ENCODE measurements at places on chromosomes 5 and 9. TPM values are rescaled to one million over a fixed set of nuclear protein-coding genes. Genes with fewer than 3 reads are reported as not detected.

- no peak for DNase-seq
These were observed 5.9 kb downstream of the SLC23A1 start for GRCh38 chr5:139377226-139377625.

GRCh38 chr9:19631181-19631580, 157.7 kb downstream of the SLC24A2 start:
- no peak for DNase-seq

DNA sequence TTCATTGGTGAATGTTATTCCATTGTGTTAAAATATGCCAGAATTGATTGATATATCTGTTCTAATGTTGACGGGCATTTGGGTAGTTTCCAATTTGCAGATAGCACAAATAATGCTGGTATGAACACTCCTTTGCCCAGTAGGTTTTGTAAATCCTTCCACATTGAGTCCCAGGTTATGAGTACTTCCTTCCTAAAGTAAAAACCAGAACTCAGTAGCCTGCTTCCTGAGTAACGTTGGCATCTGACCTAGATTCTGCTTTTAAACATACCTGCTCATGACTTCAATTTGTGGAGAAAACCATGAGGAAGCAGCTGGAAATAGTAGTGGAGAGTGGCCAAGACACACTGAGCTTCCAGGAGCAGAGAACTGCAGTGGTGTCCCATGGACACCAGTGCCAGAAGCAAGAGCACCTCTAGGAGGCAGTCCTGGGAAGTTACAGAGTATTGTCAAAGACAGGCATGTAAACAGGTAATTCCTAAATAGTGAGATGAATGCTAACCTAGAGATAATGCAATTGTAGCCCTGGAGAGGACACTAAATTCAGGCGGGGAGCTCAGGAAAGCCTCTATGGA, 24.3 kb upstream of the RASGRF2 start:
- DNase-seq, result no peak

- no peak for DNase-seq
These were observed 45.1 kb downstream of the ERGIC1 start for GRCh38 chr5:172878933-172879752.

The MAMDC2 gene
- 3.4 TPM for total RNA-seq

DNA sequence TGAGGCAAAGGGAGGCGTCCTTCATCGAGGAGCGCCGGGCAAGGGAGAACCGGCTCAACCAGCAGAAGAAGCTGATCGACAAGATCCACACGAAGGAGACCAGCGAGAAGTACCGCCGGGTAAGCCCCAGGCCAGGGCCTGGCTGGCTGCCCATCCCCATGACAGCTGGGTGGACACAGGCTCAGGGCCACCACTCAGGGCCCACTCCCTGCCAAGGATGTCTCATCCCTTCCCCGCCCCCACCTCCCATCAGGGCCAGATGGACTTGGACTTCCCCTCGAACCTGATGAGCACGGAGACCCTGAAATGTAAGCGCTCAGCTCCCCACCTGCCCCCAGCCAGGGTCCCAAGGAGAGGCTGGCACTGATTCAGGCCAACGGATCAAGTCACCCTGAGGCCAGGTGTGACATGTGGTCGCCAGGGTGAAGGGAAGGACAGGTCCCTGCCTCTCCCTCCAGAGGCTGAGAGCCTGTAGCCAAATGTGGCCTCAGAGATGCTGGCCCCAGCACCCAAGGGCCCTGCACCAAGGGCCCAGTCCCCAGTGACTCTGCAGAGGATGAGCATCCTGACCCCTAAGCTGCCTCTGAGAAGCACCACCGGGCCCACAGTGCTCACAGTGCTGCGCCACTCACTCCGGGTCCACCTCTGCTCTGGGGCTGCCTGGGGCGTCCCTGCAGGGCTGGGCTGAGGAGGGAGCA, 3.1 kb upstream of the RABL6 start:
- no peak for DNase-seq

The CTXN3 gene
- total RNA-seq, result not detected

- no peak for DNase-seq
These were observed 576.9 kb upstream of the SGCD start for GRCh38 chr5:155750101-155750500.

DNA sequence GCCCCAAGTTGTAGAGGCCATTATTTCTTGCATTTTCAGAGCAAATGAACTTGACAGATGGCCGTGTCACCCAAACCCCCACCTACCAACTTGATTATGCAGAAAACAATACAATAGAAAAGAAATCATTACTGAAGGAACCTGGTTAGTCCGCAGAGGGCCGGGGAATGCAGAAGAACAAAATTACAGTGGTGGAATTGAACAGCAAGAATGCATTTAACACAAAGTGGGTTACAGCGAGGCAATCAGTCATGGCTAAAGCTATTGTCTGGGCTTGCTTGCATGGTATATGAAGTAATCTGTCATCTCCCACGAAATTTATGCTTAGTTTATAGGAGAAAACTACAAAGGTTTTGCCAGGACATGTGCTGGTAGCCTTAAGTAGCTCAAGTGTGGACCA, 238.3 kb upstream of the IRX1 start:
- DNase-seq, result no peak

DNA sequence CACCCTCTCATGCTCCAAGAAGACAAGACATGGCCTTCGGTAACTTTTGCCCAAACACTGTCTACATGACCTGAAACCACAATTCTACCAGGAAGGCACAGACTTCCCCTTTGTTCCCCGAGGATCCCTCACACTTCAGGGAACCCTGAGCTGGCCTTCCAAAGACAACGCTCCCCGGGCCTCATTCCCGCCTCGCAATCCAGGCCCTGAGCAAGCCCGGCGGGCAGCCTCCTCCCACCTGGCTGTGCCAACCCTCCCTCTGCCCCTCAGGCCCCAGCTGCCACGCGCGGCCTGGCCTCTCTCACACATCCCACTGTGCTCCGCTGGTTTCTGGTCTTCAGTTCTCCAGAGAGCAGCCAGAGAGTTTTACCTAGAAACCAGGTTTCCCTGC, 7.3 kb downstream of the QSOX2 start:
- DNase-seq, result no peak

GRCh38 chr5:131186561-131187256, 16.0 kb downstream of the LYRM7 start:
- no peak for DNase-seq

DNA sequence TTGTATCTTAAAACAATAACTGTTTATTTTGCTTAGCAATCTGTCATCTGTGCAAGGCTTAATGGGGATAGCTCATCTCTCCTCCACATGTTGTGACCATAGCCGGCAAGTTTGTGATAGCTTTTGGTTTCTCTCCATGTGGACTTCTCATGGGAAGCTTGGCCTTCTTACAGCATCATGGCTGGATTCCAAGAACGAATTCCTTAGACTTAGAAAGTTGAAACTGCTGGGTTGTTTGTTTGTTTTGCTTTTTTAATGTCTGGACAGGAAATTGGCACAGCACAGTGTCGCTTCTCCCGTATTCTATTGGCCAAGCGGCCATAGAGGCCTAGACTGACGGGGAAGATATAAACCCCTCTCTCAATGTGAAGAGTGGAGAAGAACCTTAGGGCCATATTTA, 61.0 kb upstream of the PRDM9 start:
- no peak for DNase-seq

The PIP5KL1 gene
- total RNA-seq, result 1.6 TPM

GRCh38 chr9:114745108-114745848, 60.6 kb downstream of the TNFSF15 start:
- DNase-seq, result no peak

- DNase-seq, result no peak
These were observed 1153.0 kb upstream of the CDH18 start for GRCh38 chr5:21140987-21141386.

DNA sequence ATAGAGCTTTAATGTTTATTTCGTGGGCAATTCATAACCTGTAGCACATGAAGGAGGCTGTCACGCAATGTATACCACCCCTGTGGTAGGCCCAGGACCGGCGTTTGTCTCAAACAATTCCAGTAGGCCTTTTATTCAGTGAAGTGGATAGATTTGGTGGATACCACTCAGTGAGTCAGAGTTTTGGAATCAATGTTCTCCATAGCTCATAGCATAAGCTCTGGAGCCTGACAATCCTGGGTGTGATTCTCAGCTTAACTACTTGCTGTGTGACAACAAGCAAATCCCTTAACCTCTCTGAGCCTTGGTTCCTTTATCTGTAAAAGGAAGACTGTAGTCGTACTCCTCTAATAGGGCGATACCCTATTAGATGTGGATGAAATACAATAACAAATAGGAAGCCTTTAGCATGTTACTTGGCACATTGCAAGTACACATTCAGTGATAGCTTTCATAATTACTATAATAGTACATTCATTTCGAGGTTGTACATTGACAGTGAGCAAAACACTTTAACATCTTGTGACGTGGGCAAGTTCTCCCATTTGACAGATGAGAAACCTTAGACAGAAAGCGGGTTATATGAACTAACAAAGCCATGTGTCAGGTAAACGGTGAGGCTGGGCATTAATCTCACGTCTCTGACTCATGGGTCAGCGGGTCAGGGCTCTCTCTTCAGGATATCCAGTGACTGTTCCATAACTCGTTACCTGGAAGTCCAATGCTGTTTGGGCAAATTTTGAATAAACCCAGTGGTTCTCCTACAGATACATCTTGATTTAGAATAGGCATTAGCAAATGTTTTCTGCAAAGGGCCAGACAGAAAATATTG, 130.8 kb downstream of the C9orf152 start:
- peak; percentile 89 for DNase-seq

- DNase-seq, result peak; percentile 45
These were observed 38.0 kb downstream of the TGFBI start for GRCh38 chr5:136066661-136067271.

DNA sequence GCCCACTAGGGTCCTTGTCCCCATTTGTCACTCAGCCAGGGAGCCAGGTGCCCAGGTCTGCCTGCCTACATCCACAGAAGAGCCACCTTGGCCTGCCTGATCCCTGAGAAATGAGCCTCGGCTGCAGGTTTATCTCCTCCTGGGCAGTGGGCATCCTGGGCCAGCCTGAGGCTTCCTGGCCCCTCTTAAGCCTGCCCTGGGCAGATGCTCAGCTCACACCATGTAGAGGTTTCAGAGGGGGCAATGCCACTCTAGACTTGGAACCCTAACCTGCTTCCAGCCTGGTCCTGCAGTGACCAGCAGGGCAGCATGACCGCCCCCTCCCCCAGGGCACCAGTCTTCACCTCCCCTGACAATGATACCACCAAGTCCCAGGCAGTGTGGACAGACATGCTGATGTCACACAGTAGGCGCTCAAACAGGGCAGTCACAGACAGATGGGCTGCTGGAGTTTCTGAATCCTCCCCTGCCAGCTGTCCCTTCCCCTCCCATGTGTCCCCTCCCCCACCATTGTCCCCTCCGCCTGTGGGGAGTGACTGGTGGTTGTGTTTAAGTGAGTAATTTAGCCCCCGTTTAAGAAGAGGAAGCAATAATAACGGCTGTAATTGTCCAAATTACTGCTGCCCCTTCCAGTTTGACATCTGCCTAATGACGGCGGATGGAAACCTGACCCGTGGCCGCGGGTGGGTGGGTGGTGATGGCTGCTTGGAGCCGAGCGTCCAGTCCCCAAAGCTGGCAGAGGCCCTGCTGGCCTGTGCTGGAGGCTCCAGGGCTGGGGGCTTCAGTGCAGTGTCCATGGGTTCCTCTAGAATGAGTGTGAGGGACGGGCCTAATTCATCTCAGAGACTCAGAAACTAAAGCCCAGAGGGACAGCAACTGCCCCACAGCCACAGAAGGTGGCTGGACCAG, 147.7 kb downstream of the BARX1 start:
- DNase-seq, result no peak

- peak; percentile 28 for DNase-seq
These were observed 20.1 kb downstream of the LHFPL2 start for GRCh38 chr5:78628270-78628992.

DNA sequence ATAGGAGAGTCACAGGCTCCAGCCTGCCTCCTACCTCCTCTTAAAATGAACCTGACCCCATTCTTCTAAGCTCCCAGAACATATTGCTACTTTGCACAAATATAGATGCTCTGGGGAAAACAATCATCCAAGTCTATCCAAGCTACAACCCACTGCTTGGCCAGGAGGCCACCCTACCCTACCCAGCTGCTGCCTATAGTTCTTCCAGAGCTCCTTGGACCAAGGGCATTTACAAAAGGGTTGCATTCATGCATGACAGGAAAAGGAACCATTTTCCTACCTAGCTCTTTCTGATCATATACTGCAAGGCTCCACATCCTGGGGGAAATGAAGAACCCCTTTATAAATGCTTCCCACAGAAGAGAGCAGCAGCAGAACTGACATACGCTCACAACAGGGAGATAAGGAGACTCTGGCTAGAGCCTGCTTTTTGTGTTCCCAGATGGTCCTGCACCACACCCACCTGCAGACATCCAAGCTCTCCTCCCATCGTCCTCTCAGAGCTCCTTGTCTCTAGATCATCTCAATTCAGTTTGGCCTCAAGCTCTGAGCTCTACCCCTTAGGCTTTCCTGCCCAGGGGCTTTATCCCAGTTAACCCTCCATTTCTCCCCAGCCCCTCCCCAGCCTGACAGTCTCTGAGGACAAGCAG, 185.5 kb downstream of the SPOCK1 start:
- no peak for DNase-seq

- DNase-seq, result no peak
These were observed 76.6 kb downstream of the PTPDC1 start for GRCh38 chr9:94160594-94161501.

DNA sequence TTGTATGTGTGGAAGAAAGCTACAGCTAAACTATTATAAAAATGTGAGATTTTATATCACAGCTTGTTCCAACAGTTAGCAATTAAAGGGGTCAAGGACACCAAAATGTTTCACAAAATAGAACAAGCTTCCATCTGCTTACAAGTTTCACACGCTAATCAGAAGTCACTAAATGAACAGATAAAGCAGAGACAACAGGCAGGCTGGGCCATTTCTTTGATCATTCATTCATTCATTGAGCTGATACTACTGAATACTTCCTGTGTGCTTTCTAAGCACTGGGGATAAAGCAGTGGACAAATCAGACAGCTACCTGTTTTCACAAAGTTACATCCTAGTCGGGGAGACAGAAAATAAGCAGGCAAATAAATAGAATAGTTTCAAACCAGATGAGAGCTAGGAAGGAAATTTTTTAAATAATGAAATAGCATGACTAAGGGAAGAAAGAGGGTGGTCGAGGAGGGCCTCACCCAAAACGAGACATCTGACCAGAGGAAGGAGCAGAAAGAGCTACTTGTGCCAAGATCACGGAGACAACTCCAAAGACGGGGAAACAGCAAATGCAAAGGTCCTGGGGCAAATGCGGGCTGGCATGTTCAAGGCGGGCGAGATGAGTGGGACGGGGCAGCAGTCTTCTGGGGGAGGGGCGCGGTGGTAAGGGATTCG, 1.2 kb downstream of the MAPK9 start:
- no peak for DNase-seq

GRCh38 chr5:67983251-67984110, 232.1 kb upstream of the PIK3R1 start:
- peak; percentile 92 for DNase-seq

The CCNO gene
- total RNA-seq, result 5.5 TPM

The CYLC2 gene
- not detected for total RNA-seq

The SURF1 gene
- 29.3 TPM for total RNA-seq

DNA sequence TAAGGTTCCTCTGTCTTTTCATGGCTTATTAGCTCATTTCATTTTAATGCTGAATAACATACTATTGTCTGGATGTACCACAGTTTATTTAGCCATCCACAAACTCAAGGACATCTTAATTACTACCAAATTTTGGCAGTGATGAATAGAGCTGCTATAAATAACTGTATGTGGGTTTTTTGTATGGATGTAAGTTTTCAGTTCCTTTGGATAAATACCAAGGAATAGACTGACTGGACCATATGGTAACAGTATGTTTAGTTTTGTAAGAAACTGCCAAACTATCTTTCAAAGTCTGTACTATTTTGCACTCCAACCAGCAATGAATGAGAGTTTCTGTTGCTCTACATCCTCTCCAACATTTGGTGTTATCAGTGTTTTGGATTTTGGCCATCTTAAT, 38.7 kb downstream of the SCAMP1 start:
- peak; percentile 2 for DNase-seq

The SOWAHA gene
- total RNA-seq, result 0.10 TPM

Data from M059J (cell line).